ENCODE measurements at places on chromosomes 5 and 9.
A peak's percentile ranks its signal among the peaks of the same experiment; 100 is the strongest.

GRCh38 chr5:149911031-149911430, 33.6 kb downstream of the PDE6A start:
- DNase-seq = no peak

DNA sequence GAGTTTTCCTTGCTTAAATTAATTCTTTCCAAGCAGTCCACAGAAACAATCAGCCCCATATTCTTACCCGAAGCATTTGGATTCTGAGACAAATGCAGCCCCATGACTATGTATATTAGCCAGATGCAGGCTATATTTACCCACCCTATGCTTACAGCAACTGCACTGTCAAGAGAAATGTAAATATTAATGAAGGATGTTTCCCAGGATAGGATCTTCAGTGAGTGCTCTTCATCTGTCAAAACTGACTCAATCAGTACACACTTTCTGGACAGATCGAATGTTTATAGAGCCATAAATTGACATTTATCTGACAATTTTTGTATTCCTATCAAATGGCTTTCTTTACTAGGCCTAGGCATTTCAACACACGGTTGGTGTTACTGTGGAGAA, 725.3 kb upstream of the SEMA6A start:
- DNase-seq = no peak

DNA sequence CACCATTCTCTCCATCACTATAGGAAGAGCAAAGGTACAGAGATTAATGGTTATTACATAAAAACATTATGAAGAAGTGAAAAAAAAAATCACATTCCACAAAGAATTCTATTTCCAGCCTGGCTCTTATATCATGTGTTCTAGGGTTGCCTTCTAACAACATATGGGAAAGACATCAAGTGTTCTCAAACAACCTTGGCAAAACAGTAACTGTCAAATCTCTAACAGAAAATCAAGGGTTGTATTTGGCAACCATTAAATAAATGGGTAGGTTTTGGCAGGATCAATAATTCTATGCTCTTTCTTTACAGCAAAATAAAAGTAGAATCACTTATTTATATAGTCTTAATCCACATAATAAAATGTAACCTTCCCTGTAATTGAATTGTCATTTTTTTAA, 728.9 kb downstream of the MAT2B start:
- no peak for DNase-seq

GRCh38 chr5:180623844-180624243, 25.6 kb downstream of the FLT4 start:
- DNase-seq = no peak

DNA sequence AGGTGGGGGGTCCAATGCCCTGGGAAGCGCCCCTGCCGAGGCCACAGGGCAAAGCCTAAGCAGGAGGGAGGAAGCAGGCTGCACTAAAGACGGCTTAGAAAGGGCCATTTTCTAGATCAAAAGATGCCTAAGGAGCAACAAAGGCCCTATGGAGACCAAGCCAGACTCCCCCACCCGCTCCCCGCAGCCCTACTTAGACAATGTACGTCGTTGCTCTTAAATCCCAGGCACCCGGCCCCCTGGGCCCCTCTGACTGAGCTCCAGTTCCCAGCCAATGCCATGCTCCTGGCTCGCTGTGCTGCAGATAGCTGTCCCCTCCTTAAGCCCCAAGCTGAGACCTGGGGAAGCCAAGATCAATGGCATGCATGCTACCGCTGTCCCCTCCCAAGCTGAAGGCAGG, 10.3 kb downstream of the IPPK start:
- DNase-seq = no peak

GRCh38 chr5:126965061-126965475, 65.3 kb downstream of the MARCHF3 start:
- no peak for DNase-seq

GRCh38 chr9:108742191-108742590, 113.6 kb downstream of the ACTL7B start:
- no peak for DNase-seq

DNA sequence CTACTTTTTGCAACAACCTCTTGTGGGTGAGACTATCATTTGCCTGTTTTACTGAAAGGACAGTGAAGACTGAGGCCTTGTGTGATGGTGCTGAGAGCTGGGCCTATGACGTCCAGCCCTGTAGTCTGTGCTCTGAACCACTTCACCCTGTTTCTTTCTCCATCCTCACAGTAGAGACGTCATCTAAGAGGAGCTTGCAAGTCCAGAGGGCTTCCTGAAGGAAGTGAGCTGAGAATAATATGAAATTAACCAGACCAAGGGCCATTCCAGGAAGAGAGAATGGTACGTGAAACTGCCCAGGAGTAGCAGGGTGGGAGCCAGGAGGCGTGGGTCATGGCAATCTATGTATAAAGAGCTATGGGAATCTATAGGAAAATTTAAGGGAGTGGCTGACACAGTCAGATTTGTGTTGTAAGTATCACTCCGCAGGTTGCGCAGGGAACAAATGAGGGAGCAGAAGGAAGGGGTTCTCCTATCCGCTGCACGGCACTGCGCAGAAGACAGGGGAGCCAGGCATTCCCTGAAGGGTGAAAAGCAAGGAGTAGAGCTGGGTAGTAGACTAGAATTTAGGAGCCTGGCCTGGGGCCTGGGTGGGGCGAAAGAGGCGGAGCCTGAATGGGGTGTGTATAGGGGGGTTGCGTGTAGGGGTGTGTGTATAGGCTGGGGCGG, 596 bp upstream of the FGFR4 start:
- no peak for DNase-seq

DNA sequence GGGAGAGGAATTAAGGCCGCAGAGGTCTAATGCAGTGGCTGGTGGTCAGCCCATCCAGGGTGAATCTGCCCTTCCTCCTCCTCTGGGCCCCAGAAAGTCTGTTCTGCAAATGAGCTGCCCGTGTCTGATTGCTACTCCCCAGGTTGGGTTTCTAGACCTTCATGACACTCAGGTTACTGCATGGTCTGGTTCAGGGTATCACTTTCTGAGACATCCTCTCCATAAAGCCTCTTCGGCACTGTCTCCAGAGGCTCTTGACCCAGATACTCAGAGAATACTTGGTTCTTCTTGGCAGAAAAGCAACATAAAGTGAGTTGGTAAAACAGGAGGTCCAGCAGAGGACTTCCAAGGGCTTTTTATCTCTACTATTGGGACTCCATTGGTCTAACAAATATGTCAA, 62.5 kb upstream of the GDNF start:
- DNase-seq = no peak

DNA sequence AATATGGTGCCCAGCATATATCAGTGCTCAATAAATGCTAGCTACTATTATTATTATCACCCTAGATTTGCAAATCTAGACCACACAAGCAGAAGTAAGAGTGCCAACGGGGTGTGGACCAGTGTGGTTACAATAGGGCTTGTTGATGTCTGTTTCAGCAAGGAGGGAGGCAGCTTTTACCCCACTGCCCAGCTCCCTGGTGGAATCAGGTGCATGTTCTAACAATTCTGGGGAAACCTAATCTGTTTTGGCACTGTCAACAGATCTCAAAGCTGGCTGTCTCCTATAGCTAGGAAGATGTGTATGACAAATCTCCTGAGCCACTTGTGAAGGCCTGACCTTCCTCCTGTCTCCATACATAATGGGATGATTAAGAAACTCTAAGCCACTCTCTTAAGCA, 5.7 kb downstream of the TGFBI start:
- DNase-seq = no peak

- no peak for DNase-seq
Observed at GRCh38 chr9:86093788-86094555, 5.4 kb downstream of the GOLM1 start.

GRCh38 chr5:1182633-1183423, 18.6 kb upstream of the SLC6A19 start:
- no peak for DNase-seq

GRCh38 chr9:136389396-136389795, 10.6 kb downstream of the SNAPC4 start:
- no peak for DNase-seq

GRCh38 chr5:53355316-53355715, 125.1 kb upstream of the FST start:
- no peak for DNase-seq

DNA sequence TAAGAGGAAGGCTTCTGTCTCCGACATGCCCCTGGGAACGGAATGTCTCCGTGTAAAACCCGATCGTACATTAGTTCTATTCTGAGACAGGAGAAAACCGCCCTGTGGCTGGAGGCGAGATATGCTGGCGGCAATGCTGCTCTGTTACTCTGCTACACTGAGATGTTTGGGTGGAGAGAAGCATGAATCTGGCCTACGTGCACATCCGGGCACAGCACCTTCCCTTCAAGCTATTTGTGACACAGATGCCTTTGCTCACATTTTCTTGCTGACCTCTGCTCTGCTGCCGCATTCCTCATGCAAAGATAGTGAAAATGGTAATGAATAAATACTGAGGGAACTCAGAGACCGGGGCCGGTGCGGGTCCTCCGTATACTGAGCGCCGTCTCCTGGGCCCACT, 2.2 kb upstream of the DPP7 start:
- DNase-seq = no peak

DNA sequence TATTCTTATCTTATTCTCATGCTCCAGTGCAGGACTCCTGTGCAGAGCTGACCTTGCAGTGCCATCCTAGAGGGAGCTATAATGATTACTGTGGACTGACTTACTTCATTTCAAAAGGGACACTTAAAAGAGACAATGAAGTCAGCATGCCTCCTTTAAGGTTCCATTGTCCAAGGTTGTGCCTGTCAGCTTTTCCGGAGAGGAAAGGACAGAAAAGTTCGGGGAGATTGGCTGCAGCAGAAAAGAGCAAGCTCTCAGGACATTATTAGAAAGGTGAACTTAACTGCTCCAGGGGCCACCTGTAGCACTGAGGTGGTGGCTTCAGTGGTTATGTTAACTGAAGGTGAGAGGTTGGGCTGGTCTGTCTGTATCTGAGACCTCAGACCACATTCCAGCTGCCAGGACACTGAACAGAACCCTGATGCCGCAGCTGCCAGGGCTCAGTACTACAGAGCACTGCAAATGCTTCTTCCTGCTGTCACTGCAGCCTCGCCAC, 112.9 kb downstream of the ST8SIA4 start:
- DNase-seq = no peak

DNA sequence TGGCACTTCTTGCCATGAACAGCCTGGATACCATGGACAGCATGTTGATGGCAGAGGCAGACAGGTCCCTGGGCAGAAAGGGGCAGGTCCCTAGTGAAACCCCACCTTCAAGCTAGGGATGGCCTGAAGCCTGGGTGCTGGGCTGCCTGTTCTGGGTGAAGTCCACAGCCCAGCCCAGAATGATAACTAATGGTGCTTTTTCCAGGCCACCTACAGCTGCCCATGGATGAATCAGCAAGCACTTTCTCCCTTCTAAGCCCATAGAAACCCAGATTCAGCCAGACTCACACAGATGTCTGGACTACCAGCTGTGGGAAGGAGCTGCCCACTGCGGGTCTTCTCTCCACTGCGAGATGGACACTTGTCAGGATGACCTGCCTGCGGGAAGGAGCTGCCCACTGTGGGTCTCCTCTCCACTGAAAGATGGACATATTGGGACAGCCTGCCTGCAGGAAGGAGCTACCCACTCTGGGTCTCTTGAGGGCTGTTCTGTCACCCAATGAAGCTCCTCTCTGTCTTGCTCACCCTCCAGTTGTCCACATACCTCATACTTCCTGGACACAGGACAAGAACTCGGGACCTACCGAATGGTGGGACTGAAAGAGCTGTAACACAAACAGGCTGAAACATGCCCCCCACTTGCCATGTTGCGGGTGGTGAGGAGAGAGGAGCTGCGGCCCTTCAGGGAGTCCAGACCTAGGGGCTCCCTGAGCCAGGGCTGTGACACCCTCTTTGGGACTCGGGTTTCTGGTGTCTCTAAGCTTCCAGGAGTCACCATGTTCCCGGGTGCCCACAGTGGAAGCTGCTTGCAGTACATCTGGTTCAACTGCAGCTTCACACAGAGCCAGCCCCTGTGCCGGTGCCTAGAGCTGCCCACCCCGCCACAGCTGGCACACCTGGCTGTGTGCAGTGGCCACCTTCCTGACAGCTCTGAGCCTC, 60.7 kb upstream of the SYNPO start:
- DNase-seq = no peak

- no peak for DNase-seq
Observed at GRCh38 chr9:86549401-86549811, 195.2 kb upstream of the TUT7 start.

- no peak for DNase-seq
Observed at GRCh38 chr5:141121563-141121962, at the start of gene PCDHB4. Gene PCDHB4, plus strand, starts transcription at chr5:141121818. Its CDS starts 181 bp downstream, at chr5:141121999.

DNA sequence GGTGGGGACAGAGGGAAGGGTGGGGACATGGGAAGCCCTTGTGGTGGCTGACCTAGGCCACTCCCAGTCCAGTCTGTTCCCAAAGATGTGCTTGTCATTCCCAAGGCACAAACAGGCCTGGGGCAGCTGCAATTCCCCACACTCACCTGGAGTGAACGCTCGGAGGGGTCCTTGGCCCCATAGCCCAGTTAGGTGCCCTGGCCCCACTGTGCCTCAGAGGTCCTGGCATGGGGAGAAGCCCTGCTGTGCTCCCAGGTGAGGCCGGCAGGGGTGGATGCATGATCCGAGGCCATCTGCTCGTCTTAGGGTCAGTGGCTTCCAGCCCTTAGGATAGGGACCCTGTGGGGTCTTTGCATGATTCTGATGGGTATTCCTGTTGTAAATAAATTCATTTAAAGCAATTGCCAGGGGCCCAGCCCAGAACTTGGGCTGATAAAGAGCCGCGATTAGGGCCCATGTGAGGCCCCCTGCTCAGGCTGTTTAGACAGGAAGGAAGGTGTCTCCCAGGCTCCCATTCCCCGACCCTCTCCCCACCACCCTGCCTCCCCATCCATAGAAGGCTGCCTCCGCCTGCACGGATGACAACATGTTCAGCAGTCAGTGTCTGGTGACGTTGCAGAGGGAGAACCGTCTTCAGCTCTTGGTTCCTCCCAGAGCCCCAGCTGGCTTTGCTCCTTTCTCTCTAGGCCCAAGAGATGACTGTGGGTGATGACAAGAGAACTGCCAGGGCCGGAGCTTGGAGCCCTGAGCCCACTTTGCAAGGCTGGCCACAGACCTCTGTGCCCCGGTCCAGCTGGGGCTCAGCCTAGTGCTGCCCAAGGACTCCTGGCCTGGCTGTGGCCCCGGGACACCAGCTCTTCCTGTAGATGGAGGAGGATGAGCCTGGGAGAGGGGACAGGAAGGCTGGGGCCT, 28.4 kb upstream of the IRX4 start:
- DNase-seq = no peak

DNA sequence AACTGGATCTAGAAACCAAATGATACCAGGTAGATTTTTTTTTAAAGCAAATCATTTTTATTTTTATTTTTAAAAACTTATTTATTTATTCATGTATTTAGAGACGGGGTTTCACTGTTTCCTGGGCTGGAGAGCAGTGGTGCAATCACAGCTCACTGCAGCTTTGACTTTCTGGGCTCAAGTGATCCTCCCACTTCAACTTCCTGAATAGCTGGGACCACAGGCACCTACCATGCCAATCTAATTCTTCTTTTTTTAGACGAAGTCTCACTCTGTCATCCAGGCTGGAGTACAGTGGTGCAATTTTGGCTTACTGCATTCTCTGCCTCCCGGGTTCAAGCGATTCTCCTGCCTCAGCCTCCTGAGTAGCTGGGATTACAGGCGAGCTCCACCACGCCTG, 41.3 kb upstream of the CDK20 start:
- no peak for DNase-seq

- DNase-seq = peak; percentile 9
Observed at GRCh38 chr5:38556088-38556598, 303 bp downstream of the LIFR start.
